ENCODE measurements at places on chromosomes 3 and 15.

DNA sequence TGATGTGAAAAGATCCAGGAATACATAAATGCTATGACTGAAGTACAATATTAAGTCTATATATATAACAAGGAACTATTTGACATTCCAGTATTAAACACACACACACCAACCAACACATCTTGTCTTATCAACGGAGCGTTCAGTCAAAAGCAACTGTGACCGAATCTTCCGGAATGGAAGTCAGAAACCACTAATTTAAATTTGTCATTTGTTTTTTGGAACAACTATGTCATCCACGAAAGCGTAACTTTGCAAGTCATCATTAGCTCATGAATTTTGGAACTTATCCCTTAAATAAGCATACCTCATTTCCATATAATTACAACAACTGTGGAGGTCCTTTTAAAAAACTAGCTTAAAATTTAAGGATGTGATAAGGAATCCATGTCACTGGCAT lies 5.0 kb downstream of the ZNF385D start:
- no peak for DNase-seq

- DNase-seq, result no peak
Observed at GRCh38 chr3:154972951-154973350, 107.2 kb upstream of the MME start.

GRCh38 chr3:67601385-67601784 lies 53.0 kb downstream of the SUCLG2 start:
- no peak for DNase-seq

DNA sequence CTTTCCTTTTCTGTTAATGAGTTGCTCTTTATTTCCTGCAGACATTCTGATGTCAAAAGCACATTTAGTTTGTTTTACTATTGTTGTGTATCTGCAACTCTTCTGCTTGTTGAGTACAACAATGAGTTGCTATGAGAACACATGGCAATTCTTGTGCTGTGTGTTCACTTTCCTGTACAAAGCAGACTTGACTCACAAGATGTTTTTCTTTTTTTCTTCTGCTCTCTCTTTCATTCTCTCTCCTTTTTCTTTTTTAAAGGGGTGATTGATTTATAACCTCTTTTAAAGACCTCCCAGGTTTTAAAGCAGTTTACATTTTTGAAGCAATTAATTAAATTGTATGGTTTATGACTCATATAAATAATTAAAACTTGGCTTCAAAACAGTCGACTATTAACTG lies 31.6 kb upstream of the ABHD10 start:
- no peak for DNase-seq

DNA sequence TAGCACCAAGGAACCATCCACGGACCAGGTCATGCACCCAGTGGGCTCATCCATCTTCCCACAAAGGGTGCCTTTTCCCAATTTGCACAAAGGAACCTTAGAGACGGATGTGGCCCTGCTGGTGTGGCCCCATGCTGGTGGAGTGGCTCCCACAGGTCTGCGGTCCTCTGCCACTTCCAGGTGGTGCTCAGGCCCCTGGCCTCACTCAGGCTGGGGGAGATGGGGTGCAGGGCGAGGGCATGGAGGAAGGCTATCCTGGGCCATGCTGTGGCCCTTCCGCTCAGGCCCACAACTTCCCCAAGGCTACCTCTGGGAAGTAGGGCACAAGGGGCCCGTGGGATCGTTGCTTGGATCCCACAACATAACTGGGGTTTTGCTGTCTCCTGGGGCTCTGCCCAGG lies 5.2 kb upstream of the SYNM start:
- no peak for DNase-seq

GRCh38 chr3:40386213-40386612 lies 771 bp upstream of the ENTPD3 start:
- no peak for DNase-seq

GRCh38 chr3:102038477-102039142 lies 189.3 kb downstream of the NFKBIZ start:
- no peak for DNase-seq

GRCh38 chr3:30282154-30282696 lies 324.2 kb upstream of the TGFBR2 start:
- DNase-seq, result no peak
